Sciatic nerve (tissue), 2 donors: ENCODE measurements at places on chromosomes 13 and 19. TPM values are rescaled to one million over a fixed set of nuclear protein-coding genes. Genes with fewer than 3 reads are reported as not detected.

PPM1N gene
- total RNA-seq, result 1.8 TPM

- no peak for DNase-seq
Measured at GRCh38 chr13:29594303-29594709, 1.2 kb downstream of the SLC7A1 start.

- no peak for DNase-seq
Measured at GRCh38 chr13:65844266-65844841, 1385.8 kb downstream of the PCDH9 start.

- no peak for DNase-seq
Measured at GRCh38 chr13:95420501-95420900, 119.2 kb upstream of the ABCC4 start.

NLRP4 gene
- not detected for total RNA-seq

FGF14 gene
- 1.4 TPM for total RNA-seq

DNA sequence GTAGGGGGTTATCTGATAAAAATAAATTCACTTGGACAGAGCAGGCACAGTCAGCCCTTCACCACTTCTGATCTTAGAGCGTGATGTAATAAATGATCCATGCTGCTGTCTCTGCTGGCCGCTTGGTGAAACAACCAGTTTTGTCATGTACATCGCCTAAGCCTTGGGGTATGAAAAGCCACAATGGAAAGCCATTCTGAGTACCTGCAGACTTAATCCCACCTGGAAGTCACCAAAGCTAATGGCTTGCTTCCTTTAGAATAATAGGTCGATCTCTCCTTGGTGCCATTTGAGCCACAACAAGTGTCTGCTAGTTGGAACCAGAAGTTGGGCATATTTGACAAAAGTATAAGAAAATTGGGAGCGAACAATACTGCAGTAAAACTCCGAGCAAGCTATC lies 1649.7 kb upstream of the SPRY2 start:
- DNase-seq, result no peak

DNA sequence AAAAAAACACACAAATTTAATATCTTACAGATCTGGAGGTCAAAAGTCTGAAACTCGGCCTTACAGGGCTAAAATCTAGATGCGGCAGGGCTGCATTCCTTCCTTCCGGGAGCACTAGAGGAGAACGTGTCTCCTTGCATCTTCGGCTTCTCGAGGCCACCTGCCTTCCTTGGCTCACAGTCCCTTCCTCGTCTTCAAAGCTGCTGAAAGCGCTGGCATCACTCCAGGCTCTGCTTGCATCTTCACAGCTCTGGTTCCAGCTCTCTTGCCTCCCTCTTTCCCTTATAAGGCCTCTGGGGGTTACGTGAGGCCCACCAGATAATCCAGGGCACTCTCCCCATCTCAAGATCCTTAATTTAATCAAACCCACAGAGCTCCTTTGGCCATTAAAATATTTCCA lies 10.5 kb downstream of the XRCC1 start:
- DNase-seq, result no peak

DNA sequence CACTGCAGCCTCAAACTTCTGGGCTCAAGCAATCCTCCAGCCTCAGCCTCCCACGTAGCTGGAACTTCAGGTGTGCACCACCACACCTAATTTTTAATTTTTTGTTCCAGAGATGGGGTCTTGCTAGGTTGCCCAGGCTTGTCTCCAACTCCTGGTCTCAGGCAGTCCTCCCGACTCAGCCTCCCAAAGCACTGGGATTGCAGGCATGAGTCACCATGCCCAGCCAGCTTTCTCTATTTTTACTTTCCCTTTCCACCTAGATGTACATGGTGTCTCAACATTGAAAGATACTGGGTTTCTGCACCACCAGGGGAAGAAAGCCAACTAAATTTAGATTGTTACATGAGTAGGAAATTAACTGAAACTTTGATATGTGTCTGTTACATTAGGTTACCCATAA lies 13.8 kb upstream of the ZNF846 start:
- no peak for DNase-seq

STAP2 gene
- 3.7 TPM for total RNA-seq
